ENCODE measurements at places on chromosomes 7 and 10.

DNA sequence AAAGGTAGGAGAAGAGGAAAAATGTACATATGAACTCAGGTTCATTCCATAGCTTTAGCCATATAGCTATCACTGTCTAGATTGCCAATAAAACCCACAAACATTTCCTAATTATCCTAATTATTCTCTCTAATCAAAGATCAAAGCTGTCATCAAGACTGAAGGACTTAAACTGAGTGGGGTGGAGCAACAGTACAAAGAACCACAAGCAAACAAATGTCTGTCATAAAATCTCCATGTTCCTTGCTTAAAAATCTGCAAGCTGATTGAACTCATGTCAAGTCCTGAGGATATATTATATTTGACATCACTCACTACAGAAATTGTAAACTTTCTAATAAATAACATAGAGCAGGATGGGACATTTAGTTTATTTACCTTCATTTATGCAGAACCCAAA lies 315.9 kb downstream of the SNX13 start:
- DNase-seq = no peak

DNA sequence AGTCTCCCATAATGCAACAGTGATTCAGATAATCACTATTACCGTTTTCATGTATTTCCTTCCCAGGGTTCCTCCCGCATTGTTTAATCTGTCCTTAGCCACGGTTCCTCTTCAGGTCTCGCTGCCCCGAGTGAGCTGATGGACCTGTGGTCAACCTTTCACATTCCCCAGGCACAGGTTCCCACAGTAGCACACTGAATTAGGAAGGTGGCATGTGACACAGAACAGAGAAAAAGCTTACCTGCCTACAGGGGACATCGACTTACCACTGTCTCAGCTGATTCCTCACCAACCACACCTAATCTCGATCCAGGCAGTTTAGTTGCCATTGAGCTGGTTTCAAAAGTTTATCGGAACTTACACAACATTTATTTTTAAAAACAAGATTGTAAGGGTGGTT lies 72.2 kb downstream of the MTURN start:
- DNase-seq = no peak

DNA sequence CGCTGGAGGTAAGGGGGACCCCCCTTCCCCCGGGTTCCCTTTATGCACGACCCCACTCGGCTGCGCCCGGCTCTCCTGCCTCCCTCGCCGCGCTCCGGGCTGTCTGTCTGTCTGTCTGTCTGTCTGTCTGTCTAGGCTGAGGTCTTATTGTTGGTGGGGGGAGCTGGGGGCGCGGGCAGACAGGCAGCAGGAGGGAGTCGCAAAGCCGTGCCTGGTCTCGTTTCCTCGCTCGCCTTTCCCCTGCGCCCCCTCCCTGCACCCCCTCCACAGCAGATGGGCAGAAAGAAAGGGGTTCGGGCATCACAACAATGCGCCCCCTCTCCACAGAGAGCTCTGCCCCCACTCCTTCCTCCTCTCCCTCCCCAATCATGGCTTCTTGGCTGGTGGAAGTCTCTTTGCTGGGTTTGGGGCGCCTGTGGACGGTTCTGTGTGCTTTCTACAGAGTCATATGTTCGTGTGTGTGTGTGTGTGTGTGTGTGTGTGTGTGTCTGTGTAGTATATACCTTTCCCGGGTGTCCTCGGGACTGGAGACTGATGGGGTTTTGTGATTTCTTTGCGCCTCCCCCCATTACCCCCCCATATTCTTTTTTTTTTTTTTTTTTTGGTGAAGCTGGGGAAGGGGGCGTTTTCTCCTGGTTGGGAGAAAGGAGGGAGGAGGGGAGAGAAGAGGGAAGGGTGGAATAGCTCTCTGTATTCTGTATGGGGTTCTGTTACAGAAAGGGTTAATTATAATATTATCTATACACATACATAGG lies 1.9 kb downstream of the AUTS2 start:
- DNase-seq = no peak

GRCh38 chr7:112132051-112132694 lies 74.0 kb downstream of the DOCK4 start:
- DNase-seq = no peak

DNA sequence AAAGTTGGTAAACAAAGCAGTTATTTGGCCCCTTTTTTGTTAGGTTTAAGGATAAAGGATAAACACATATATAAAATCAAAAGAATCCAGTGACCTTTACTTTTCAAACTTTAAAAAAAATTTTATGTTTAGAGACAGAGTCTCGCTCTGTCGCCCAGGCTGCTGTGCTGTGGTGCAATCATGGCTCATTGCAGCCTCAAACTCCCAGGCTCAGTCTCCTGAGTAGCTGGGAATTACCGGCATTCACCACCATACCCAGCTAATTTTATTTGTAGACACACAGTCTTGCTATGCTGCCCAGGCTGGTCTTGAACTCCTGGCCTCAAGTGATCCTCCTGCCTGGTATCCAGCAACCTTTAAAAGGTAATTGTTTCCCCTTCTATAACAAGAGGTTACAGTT lies 31.3 kb downstream of the GNA12 start:
- no peak for DNase-seq

DNA sequence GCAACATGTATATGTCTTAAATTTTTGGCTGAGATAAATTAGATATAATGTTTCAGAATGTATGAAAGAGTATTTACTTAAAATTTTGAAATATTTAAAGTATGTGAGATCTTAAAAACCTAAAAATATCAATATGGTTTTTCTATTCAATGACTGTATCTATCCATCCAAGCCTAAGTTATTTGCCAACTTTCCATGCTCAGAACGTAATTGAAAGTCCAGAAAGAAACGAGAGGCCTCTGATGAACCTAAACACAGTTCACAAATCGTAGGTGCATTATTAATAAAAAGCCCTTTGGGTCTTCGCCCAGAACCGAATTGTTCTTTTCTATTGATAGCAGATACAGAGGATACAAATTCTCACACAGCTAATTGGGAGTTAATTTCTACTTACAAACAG lies 6.5 kb downstream of the SVIL start:
- DNase-seq = no peak

- no peak for DNase-seq
Observed at GRCh38 chr7:142158736-142159496, 47.4 kb downstream of the MGAM2 start.

Measured in frontal cortex (tissue), 4 donors.